Activated CD8-positive, alpha-beta memory T cell treated with anti-CD3 and anti-CD28 coated beads for 1 hour (primary cell): ENCODE measurements at places on chromosomes 12 and 14.

DNA sequence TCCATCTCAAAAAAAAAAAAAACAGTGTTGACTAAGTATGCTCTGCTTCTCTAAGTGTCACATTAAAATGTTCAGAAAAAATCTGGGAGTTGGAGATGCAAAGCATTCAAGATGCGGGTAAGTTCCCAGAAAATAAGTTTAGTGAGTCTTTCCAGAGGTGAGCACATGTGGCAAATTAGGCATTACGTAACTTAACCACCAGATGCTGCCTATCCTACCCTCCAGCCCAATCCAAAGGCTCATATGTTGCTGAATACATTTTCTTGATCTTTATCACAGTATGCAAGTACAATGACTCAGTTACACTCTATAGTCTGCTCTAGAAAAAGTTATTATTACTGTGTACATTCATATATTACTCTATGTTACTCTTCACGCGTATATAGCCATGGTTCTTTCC is 3.6 kb downstream of the SLC2A14 start:
- DNase-seq, result no peak

GRCh38 chr14:22908601-22909000 is 10.3 kb downstream of the RBM23 start:
- DNase-seq, result no peak

DNA sequence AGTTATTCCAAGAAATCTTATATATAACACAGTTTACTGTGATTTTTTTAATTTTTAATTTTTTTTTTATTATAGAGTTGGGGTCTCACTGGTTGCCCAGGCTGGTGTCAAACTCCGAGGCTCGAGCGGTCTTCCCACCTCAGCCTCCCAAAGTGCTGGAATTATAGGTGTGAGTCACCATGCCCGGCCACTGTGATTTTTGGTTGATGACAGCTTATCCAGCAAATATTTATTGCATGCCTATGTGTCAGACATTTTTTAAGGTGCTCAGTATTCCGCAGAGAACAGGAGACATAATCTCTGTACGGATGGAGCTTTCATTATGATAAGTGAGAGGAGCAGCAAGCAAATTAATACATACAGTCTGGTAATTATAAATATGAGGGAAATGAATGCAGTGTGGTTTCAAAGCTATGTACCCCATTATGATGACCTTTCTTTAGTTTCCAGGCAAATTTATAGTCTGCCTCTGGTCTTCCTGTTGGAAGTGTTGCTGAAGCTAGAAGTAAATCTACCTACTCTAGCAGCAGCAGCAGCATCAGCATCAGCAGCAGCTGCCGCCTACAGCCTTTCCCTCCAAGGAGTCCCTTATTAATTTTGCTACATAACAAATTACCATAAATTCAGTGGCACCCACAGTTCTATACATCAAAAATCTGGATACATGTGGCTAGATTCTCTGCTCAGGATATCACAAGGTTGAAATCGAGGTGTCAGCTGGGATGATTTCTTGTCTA is 32.3 kb downstream of the FRS2 start:
- DNase-seq, result no peak

DNA sequence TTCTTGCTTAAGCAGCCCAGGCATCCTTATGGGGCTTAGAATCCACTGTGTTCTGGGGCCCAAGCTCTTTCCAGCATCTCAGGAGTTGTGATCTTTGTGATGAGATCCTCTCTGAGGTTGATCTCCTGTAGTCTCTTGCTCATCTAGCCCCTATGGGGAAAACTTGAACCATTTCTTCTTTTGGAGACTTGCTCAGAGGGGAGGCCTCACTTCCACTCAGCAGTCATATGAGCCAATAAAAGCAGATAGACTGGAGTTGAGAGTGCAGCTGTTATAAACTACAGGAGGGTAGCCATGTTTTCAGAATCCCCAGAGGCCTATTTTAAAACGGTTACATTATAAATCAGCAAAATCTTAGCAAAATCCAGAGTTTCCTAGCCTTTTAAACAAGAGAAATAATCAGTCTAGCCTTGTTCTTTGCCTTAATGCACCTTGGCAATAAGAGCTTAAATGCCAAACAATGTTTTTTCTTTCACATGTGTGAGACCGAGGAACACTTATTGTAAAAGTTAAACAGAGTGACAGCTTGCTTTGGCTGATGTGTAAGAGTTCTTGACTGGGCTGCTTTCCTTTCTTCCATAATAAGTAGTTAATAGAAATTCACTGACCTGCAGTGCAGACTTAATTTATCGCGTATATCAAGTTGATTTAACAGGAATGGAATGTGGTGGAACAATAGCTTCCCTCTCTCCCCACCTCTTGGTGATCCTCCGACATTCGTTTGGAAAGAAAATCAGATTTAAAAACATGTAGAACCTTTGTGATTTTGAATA is 168.3 kb downstream of the NEDD1 start:
- DNase-seq, result no peak

- no peak for DNase-seq
These were observed 203.9 kb upstream of the C14orf180 start for GRCh38 chr14:104375551-104376201.

GRCh38 chr12:64125913-64126312 is 96.2 kb downstream of the KICS2 start:
- no peak for DNase-seq

GRCh38 chr12:123905319-123905925 is 67.2 kb downstream of the CCDC92 start:
- DNase-seq, result peak; percentile 42

GRCh38 chr12:2574355-2574935 is 220.3 kb upstream of the FKBP4 start:
- DNase-seq, result no peak

DNA sequence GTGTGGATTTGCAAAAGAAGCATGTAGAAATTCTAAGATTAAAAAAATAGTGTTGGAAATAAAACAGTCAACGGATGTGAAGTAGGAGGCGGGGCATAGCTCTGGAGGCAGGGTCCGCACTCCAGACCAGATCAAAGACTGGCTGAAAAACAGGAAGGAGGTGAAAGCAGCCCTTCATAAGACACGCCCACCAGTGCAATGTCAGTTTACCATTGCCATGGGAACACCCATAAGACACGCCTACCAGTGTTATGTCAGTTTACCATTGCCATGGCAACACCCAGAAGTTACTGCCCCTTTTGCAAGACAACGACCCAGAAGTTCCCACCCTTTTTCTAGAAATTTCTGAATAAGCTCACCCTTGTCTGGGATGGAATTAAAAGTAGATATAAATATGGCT is 87.1 kb downstream of the FZD10 start:
- DNase-seq, result no peak

GRCh38 chr12:108516511-108517275 is 1.6 kb downstream of the FICD start:
- DNase-seq, result no peak

DNA sequence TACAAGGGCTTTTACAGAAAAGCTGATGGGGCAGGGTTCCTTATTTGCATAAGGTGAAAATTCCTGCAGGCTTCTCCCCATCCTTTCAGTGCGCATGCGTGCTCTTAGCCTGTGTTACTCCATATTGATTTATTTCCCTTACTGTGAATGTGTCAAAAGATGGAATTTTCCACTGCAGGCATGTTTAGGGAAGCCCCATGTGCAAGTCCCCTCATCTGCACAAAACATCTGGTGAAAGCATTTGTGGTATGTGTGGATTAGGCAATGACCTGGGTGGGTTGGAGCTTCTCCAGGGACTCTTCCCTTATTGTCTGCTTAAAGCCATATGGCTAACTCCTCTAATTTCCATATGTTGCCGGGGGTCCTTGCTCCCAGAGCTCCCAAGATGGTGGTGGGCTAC is 912.7 kb upstream of the LRFN5 start:
- no peak for DNase-seq

- DNase-seq, result no peak
These were observed 193.3 kb upstream of the CCND2 start for GRCh38 chr12:4080213-4080612.

- no peak for DNase-seq
These were observed 8.9 kb upstream of the MYRFL start for GRCh38 chr12:69816082-69816481.

- DNase-seq, result no peak
These were observed 264.2 kb downstream of the GPHN start for GRCh38 chr14:66772146-66772545.

DNA sequence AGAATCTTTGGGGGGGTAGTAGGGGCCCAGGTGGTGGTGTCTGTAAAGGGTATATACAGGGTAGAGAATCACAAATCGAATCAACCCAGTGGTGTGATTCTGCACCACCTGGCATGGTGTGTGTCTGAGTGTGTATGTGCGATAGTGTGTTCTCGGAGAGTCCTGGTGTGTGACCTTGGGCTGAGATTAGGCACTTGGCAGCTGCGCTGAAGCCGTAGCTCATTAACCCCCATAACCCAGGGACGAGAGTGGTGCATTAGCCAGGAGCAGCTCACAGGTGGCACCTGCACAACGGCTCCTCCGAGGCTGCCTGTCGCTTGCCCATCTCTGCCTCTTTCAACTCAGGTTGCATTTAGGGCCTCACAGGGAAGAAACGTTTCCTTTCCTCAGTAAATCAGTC is 15.6 kb upstream of the TESC start:
- no peak for DNase-seq

DNA sequence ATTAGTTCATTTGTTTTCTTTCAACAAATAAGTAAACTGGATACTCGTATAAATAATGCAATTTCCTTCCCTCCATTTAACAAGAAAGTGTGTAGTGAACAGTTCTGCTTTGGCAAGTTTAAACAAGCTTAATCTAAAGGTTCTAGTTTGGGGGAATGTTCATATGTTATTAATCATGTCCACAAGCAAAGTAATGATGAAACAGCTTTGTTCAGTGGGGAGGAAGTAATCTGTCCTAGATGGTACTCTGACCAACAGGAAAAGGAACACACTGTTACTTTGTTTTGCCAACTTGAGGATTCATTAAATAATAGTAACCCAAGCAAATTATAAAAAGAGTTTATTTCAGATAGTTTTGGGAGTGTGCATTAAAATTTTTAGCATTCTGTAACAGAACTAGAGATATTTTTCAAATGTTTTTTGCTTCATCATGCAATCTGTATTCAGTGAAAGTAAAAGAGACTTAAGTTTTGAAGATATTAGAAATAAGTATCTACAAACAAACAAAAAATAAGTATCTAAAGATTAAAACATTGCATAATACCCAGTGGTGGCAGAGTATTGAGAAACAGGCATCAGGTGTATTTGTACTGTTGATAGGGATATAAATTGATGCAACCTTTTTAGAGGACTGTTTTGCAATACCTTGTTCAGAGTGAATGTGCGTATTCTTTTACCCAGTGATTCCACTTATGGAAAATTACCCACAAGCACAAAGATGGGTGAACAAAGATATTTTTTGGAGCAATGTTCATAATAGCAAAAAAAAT is 61.1 kb downstream of the RAB35 start:
- DNase-seq, result no peak

DNA sequence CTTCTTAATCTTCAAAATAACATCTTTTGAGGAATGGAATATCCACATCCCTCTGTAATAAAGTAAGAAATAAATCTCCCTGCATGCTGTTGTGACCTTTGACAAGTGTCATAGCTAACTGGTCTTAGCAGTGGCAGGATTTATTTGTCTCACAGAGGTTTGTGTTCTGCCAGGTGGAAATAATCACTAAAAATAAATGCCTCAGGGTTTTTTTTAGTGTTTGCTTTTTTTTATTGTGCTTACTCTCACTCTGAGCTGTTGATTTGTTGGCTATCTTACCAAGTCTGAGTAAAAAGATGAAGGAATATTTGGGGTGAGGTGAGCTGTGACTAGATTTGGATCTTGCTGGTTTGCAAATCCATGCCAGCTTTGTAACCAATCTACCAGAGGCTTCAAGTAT is 285.4 kb downstream of the ALG10B start:
- DNase-seq, result no peak

DNA sequence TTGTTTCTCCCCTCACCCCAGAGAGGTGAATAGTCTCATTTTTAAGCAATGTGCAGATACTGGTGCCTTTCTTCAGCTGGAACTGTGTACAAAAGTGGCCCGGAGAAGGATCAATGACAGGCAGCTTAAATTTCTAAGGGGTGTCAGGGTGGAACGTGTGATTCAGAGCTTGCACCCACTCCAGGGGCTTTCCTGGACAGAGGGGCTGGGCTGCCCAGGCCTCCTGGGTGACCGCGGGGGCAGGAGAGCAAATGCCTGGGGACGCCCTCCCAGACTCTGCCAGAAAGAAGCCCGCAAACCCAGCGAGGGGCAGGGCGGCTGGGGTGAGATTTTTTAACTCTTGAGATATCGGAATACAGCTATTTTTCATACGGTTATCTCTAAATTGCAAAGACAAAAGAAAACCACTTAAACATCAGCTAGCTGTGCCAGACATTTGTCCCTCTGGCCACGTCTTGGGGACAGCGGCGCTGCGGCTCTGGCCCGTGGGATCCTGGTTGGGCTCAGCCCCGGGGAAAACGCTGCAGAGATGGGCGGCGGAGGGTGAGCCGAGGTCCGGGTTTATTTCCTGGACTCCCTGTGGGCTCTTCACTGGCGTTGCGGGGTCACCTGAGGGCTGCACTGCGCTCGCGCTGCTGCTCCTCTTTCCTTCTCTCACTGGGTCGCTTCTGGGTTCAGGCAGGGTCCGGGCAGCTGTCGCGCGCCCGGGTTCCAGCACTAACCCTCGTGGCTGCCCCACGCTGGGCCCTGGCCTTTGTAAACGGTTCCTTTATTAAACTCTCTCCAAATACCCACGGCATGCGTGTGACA is 35.8 kb downstream of the NFKBIA start:
- no peak for DNase-seq

DNA sequence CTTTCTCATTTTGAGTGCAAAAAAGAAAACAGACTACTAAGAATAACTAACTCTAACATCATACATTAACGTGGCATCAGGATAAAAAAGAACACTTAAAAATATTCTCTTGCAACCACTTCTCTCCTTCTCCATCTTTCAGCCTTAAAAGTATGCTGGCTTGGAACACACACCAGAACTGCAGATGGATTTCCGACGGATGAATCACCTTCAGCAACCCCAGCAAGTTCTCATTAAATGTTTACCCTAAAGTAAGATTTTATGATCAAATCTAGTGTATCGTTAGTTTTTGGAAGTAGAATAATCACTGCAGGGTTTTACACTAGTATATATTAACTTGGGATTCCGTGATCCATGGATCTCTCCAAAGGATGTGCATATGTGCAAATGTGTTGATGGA is 1.2 kb downstream of the NEK9 start:
- DNase-seq, result no peak

DNA sequence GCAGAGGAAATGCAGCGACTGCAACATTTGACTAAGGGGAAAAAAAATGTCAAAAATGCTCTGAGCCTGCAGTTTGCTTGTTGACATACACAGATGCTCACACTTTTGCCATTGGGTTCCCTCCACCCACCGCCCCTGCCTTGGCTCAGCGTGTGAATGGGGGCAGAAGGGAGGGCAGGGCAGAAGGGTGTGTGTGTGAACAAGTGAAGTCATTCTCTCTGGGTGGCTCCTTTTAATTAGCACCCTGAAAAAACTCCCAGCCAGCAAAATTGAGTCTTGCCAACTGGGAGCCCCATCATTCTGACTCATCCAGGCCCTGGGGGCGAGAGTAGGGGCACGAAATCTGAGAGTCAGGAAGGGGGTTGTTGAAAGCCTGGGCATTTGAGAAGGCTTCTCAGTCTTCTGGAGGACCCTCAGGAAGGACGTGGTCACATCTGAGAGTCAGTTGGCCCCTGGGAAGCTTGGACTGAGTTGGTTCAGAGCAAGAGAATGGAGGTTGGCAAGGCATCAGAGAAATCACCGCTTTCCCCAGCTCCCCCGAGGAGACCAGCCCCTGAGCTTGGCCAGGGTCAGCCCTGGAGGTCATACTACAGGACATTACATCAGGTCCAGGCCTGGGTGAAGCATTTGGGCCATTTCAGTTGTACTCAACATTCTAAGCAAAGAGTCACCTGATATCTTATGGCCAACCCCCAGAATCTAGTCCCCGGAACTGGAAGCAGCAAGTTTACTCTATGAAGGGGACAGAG is 22.7 kb upstream of the KRT78 start:
- no peak for DNase-seq
